ENCODE measurements at places on chromosomes 2 and 18. TPM values are rescaled to one million over a fixed set of nuclear protein-coding genes. Genes with fewer than 3 reads are reported as not detected.

GRCh38 chr2:67994716-67995115 lies 68.1 kb downstream of the C1D start:
- no peaks in the 10 kb centered on the region for H3K36me3 ChIP-seq
- H3K4me3 ChIP-seq: no peak overlapping the region
- H3K27me3 ChIP-seq: no peaks in the 10 kb centered on the region
- no peak for DNase-seq

GRCh38 chr2:37529830-37530415 lies 141.5 kb downstream of the CDC42EP3 start:
- DNase-seq: no peak
- H3K27me3 ChIP-seq: no peaks in the 10 kb centered on the region
- H3K27ac ChIP-seq: no peak overlapping the region
- no peaks in the 10 kb centered on the region for H3K36me3 ChIP-seq
- no peaks in the 10 kb centered on the region for H3K4me1 ChIP-seq
- no peak overlapping the region for H3K4me3 ChIP-seq

GRCh38 chr2:234544659-234545611 lies 48.1 kb upstream of the ARL4C start:
- H3K4me1 ChIP-seq: no peaks in the 10 kb centered on the region
- no peaks in the 10 kb centered on the region for H3K36me3 ChIP-seq
- DNase-seq: peak; percentile 75

ANKRD29 gene
- 10.2 TPM for total RNA-seq

GRCh38 chr18:63410792-63411191 lies 11.5 kb downstream of the VPS4B start:
- H3K4me1 ChIP-seq: no peaks in the 10 kb centered on the region
- no peak overlapping the region for H3K27ac ChIP-seq
- H3K27me3 ChIP-seq: no peaks in the 10 kb centered on the region
- no peak overlapping the region for H3K4me3 ChIP-seq

UGT1A4 gene
- not detected for total RNA-seq

DNA sequence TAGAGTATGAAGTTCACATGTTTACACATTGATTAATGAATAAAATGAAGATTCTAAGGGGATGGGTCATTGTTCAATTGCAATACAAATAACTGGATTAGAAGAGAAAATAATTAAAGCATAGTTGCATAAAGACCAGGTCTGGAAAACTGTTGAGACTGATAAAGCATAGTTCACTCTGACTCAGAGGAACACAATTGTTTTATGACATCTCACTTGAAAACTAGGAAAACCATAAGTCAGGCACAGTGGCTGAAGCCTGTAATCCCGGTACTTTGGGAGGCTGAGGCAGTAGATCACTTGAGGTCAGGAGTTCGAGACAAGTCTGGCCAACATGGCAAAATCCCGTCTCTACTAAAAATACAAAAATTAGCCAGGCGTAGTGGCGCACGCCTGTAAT lies 46.7 kb downstream of the PLA2R1 start:
- DNase-seq: no peak
- no peaks in the 10 kb centered on the region for H3K27me3 ChIP-seq
- H3K4me1 ChIP-seq: no peaks in the 10 kb centered on the region
- no peak overlapping the region for H3K4me3 ChIP-seq
- no peak overlapping the region for H3K27ac ChIP-seq

GRCh38 chr2:68762665-68763064 lies 28.1 kb downstream of the ARHGAP25 start:
- DNase-seq: no peak
- H3K4me3 ChIP-seq: no peak overlapping the region
- H3K27me3 ChIP-seq: no peaks in the 10 kb centered on the region
- H3K36me3 ChIP-seq: no peaks in the 10 kb centered on the region

FOXD4L1 gene
- total RNA-seq: 0.27 TPM

GRCh38 chr2:201779901-201780673 lies 646 bp downstream of the ALS2 start:
- no peaks in the 10 kb centered on the region for H3K4me1 ChIP-seq
- no peak overlapping the region for H3K27ac ChIP-seq
- H3K27me3 ChIP-seq: no peaks in the 10 kb centered on the region
- DNase-seq: no peak
- peak overlapping the region; percentile 59 for H3K4me3 ChIP-seq

Measured in aorta (tissue), 5 donors.